Retinal pigment epithelial cell (primary cell): ENCODE measurements at places on chromosomes 7 and 10.

GRCh38 chr10:5828725-5829124 is 15.5 kb upstream of the GDI2 start:
- DNase-seq: no peak

DNA sequence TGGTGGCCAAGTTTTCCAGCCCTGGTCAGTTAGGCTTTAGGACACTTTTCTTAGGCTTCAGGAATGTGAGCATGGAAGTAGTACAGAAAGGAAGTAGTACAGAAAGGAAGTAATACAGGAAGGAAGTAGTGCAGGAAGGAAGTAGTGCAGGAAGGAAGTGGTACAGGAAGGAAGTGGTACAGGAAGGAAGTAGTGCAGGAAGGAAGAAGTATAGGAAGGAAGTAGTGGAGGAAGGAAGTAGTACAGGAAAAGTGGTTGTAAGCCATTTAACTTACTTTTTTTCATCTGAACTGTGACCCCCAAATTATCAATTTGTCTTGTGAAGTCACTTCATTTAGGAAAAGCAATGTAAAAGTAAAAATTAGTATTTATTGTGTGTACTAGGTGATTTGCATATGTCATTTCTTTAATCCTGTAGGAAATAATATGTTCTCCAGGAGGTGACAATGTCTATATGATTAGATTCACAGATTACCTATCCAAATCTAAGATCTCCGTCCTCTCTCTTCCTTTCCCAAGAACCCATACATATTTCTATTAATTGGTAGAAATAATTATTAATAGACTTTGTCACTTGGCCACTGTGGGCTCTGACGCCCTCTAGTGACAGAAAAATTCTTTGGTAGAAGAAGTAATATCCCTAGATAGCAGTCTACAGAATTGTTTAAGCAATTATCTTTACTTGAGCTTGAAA is 3.9 kb upstream of the FAS start:
- no peak for DNase-seq

DNA sequence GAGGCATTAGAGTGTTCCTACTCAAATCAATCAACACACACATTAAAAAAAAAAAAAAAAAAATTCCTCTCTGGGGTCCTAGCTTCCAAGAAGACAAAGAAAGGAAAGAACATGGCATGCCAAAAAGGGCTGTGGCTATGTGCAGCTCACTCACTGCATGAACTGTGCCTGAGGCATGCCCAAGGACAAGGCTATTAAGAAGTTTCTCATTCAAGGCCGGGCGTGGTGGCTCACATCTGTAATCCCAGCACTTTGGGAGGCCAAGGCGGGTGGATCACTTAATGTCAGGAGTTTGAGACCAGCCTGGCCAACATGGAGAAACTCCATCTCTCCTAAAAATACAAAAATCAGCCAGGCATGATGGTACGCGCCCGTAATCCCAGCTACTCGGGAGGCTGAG is 41.9 kb upstream of the PPP3CB start:
- DNase-seq: no peak

DNA sequence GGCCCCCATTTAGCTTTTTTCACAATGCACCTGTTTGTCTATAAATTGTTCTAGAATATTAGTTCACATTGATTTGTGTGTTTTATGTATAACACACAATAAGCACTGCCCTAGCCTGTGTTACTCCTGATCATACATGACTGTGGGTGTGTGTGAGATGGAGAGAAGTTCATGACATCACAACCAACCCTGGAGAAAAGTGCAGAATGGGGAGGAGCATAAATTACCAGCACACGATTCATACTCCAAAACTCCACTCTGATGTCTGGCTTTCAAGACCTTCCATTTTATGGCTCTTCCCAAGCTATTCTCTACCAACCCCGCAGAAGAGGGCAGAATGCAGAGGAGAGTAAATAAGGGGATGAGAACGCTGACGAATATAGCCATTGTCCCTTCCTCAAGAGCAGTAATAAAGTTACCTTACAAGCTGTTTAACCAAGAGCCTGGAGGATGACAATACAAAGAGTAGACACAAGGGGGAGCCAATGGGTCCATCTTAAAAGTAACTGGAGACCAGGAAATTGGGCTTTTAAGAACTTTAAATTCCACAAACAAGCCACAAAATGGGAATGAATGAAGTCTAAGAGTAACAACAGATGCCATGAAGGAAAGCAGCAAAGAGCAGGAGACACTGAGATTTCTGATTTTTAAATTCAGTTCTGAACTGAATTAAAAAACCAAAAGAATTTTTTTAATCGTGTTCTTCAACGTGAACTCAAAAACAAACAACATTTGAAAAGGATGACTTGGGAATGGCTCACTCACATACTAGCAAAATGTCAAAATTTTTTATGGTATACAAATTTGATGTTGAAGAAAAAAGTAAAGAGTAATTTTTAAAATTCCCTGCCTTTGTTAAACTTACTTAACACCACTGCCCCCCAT is 159.6 kb downstream of the PARD3 start:
- no peak for DNase-seq

- DNase-seq: no peak
Observed at GRCh38 chr10:816958-817357, 114.5 kb downstream of the LARP4B start.

- DNase-seq: no peak
Observed at GRCh38 chr10:97640868-97641811, 669 bp downstream of the PI4K2A start.

- DNase-seq: no peak
Observed at GRCh38 chr7:134085311-134085710, 41.8 kb upstream of the LRGUK start.

DNA sequence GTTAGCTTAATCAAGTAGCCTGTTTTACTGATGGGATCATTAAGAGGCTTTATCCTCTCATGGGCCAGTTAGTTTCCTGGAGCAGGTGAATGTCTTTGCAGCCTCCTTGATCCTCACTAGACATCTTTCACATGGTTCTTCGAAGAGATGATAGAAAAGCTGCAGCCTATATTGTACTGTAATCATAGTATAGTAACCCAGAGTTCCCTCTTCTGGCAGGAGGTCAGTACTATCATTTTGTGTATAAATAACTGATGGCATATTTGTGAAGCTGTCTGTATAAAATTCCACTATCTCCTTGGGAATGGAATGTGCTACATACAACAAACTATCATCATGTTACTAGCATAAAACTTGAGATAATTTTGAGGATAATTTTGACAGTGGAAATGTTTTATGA is 123.8 kb upstream of the PRPS1L1 start:
- no peak for DNase-seq

- DNase-seq: no peak
Observed at GRCh38 chr10:74227697-74228424, 76.8 kb downstream of the ADK start.

- DNase-seq: no peak
Observed at GRCh38 chr7:34081935-34082334, 176.6 kb downstream of the BMPER start.

- no peak for DNase-seq
Observed at GRCh38 chr7:149194799-149195179, 557 bp upstream of the ZNF282 start.

- DNase-seq: no peak
Observed at GRCh38 chr10:1440897-1441296, 296.4 kb downstream of the ADARB2 start.

GRCh38 chr10:28503114-28503513 is 29.8 kb upstream of the WAC start:
- DNase-seq: no peak

- no peak for DNase-seq
Observed at GRCh38 chr10:7609556-7609955, 57.2 kb downstream of the ITIH5 start.

DNA sequence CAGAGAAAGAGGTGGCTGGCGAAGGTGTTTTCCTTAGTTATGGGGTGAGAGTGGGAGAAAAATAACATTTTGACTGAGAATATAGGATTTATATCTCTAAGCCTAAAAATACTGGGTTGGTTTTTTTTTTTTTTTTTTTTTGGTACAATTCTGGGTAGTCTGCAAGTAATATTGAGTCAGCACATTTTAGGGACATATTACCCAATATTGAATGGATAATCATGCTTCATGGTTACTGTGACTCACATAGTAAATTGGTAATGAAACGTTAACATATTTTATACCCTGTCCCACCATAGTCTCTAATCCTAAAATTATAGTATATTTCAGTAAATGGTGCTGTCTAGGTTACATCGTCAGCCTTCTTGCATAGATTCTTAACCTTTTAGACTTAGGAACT is 91.4 kb downstream of the TPST1 start:
- DNase-seq: no peak

DNA sequence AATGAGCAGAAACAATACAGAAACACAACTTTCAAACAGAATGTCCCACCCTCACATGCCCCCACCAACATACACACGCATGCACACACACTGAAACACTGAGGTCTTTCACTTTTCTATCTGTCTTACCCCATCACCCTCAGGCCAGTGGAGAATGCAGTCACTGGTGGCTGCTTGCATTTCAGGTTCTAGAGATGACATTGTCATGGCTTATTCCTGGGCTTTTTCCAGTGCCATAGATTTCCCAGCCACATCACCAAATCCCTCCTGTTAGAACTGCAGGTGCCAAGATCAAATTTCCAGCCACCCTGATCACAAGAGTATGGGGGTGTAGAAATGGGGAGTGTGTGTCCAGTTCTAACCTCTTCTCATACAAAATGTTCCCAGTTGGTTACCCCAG is 68.4 kb downstream of the CACNA2D1 start:
- no peak for DNase-seq

- DNase-seq: no peak
Observed at GRCh38 chr10:126928274-126928673, 23.0 kb downstream of the DOCK1 start.

DNA sequence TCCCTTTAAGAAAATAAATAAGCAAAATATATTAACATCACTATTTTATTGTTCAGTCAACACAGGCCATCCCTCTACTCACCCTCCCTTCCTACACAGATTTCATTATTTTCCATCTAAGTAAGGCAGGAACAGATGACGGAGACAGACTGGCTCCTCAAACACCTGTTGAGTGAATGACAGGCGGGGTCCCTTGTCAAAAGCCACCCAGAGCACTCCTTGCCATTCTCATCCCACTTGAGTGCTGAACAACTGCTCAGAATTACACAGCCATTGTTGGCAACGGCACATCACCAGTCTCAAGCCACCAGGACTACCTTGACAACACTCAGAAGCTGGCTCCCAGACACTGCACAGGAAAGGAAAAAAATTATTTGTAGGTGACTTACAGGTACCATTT is 3.3 kb downstream of the GRB10 start:
- no peak for DNase-seq
